ENCODE measurements at places on chromosomes 2 and 18.

DNA sequence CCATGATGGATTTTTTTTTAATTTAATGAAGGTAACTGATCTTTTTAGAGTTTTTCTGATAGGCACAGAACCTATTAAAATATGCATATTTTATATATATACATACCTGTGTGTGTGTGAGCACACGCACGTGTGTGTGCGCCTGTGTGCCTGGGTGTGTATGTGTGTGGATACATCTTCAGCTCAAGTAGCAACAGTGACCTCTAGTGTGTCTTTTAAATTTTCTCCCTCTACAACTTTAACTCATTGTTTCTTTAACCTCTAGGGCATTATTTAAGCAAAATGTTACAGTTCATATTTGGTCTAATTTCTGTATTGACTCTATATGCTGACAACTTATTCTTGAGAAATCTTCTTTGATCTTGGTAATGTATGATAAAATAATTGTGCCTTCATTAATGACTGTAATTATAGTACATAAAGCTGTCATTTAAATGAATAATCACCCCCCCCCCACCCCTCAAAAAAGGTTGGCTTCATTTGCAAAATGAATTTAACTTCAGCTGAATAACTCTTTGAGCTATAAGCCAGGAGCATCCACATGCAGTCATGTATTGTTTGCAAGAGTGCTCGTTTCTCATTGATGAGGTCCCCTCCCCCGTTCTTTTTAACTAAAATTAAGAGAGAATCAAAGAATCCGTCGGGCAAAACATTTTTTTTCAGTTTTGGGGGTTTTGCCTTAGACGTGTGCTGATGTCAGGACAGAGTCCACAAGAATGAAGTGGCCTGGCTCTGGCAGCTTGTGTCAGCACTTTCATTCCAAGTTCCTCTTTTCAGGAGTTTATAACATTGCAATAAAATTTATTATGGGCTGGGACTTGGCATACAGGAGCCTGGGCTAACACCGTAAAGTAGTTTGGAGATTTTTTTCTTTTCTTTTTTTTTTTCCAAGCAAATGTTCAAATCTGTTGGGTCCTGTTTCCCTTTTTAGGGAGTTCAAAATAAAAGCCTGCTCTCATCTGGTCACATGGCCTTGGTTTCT lies 80.0 kb downstream of the ETAA1 start:
- DNase-seq, result peak; percentile 66

- no peak for DNase-seq
Observed at GRCh38 chr2:239271471-239271870, 129.3 kb downstream of the HDAC4 start.

- no peak for DNase-seq
Observed at GRCh38 chr2:133477616-133477990, 90.7 kb downstream of the NCKAP5 start.

- DNase-seq, result no peak
Observed at GRCh38 chr2:197601726-197602125, 73.7 kb downstream of the RFTN2 start.

DNA sequence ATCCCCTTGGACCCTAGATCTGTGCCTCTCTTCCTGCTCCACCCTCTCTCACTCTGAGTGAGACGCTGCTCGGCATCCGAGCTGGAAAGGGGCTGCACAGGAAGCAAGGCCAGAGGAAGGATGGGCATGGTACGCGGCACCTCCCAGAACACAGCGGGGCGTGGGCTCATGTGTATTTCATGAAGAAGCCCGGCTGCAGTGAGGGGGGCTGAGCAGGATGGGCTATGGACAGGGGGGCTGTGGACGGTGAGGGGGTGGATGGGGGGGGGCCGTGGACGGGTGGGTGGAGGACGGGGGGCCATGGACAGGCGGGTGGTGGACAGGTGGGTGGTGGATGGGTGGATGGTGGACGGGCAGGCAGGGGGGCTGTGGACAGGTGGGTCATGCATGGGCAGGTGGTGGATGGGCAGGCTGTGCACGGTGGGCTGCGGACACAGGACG lies 28.5 kb downstream of the SLC66A2 start:
- DNase-seq, result no peak

DNA sequence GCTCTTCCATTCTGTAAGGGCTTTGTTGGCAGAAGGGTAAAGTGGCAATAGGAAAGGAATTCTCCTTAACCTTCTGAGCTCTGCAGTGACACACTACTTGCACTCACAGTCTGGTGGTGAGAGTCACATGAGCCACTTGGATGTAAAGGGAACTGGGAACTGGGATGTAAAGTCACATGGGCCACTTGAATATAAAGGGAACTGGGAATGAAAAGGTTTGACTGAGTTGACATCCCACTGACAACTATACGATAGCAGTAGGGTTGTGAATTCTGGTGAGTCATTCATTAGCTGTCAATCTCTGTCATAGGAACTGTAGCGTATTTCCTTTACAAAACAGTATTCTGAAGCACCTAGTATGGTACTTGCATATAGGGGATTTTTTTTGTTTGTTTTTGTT lies 5.5 kb downstream of the RPE start:
- DNase-seq, result peak; percentile 9

- peak; percentile 82 for DNase-seq
Observed at GRCh38 chr18:59067873-59068272, 71.8 kb upstream of the SEC11C start.

DNA sequence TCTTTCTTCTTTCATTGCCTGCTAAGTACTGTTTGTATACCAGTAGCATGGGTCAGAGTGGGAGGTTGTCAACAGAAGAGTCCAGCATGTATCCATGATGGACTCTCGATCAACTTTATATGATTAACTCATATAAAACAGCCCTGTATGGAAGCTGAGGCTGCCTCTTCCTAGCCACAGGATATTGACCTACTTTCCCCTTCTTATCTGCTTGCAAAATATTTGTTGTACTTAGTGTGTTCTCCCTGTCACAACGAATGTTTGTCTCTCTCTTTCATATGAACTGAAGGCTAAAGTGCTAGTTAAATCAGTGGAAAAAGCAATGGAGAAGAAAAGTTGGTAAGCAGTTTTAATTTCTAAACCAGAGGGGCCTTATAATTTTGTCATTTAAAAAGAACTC lies 17.8 kb downstream of the MYO1B start:
- DNase-seq, result no peak

- no peak for DNase-seq
Observed at GRCh38 chr2:236238751-236239150, 25.5 kb downstream of the ASB18 start.

DNA sequence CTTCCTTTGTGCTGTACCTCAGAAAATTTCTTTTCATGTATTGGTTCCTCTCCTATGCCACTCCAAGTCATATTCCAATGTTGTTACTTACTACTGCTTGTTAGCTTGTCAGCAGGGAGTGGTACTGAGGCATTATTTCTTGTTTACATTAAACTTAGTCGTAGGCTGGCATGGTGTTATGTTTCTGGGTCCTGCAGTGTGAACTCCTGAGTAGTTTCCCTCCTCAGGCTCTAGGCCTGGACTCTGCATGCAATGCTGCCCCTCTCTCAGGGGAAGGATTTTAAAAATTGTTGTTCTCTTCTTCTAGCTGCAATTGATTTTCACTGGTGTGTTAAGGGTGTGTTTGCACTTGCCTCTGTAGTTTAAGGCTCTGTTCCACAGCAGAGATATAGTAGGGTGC lies 671.6 kb downstream of the PLCL1 start:
- peak; percentile 33 for DNase-seq

DNA sequence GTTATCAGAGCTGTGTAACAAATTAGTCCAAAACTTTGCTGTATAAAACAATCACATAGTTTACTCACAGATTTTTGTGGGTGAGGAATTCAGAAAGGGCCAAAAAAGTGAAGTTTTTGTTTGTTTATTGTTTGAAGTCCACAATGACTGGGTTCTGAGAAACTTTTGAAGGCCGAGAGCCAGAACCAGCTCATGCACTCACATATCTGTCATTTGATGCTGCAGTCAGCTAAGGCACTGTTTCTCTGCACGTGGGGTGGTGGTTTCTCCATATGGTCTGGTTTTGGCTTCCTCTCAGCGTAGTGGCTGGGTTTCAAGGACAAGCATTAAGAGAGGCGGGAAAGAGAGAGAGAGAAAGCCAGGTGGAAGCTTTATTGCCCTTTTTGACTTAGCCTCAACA lies 131.8 kb downstream of the TWIST2 start:
- no peak for DNase-seq

GRCh38 chr2:216084547-216084946 lies 2.8 kb downstream of the TMEM169 start:
- no peak for DNase-seq

- DNase-seq, result no peak
Observed at GRCh38 chr2:226993171-226993570, 157.3 kb downstream of the RHBDD1 start.

DNA sequence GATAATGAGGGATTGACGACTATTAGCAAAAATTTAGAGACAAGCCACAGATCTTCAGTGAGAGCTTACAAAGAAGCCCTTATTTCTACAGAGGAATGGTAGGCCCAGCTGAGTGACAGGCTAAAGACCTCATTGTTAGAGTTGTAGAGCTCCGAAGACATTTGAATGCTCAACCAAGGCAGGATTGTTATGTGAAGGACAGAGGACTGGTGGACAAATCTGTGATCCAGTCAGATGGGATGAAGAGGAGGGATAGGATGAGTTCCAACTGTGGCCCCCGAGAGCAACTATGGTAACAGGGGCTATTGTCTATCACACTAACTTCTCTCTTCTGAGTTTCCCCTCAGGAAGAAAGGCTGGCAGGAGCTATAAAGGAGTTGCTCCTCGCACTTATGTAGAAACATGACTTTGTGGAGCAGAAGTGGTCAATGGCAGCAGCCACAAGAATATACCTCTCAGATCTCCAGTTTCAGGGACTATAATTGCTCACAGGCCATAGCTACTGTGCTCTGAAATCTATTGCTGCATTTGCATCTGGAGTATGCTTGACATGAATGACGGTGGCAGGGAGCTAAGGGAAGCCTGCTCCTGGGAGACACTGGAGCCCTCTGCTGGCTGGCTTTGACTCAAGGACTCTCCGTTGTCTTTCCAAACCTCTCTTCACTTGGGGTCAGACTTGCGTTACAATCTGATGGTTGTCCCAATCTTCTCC lies 50.3 kb upstream of the GREB1L start:
- peak; percentile 80 for DNase-seq

- no peak for DNase-seq
Observed at GRCh38 chr18:47635416-47635815, 295.0 kb downstream of the SMAD2 start.

DNA sequence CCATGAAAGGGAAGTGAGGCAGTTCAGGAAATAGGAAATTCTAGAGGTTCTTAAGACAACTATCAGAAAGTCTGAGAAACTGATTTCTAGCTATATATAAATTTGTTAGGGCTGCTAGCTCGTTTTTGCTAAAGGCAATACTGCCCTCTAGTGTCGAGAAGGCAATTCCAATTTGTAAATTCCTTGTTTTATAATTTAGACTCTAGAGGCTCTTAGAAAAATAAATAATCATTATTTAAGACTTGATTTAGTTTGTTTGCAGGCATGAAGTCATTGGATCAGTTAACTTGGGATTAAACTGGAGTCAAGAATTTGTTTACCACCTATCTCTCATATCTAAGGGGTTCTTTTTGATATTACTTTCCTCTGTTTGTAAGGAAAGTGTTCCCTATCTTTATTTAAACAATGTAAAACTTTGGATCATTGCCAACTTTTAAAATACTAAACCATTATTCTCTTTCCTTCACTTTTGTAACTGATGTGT lies 66.2 kb downstream of the ACVR2A start:
- peak; percentile 54 for DNase-seq

DNA sequence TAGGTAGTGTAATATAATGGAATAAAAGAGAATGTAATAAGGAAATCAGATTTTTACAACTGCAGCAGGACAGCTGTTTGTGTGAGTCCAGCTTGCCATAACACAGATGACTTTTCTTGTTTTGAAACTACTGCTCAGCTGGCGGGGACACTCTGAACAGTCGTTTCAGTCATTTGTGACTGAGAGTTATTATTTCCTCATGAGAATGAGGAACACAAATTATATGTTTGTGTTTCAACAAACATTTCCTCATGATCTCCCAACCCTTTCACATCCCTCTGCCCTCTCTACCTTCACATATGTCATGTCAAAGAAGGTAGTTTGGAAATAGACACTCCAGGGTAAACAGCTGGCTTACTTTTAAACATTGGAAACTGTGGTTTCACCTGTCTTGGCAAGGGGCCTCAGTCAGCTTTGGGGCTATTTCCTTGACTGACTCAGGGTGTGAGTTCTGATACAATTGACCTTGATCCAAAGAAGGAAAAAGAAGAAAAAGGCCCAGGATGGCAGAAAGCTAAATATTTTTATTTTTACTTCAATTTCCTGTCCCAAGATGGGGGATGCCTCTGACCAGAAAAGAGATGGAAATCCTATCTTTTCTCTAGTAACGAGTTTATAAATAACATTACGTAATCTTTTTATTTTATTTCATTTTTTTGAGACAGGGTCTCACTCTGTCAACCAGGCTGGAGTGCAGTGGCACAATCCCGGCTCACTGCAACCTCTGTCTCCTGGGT lies 593 bp downstream of the SP140L start:
- peak; percentile 45 for DNase-seq

GRCh38 chr2:241857041-241857541 lies 1.6 kb downstream of the PDCD1 start:
- no peak for DNase-seq

DNA sequence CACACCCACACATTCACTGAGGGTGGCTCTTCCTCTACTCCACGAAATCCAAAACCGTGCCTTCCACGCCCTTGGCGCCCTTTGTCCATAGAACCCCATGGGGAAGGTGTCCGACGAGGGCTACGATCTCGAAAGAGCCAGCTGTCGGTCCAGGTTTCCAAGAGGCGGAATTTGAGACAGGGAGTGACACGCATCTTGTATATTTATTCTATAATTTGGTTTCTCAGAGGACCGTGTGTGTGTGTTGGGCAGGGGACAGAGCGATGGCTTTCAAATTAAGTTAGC lies 726 bp downstream of the C2orf69 start:
- DNase-seq, result no peak

DNA sequence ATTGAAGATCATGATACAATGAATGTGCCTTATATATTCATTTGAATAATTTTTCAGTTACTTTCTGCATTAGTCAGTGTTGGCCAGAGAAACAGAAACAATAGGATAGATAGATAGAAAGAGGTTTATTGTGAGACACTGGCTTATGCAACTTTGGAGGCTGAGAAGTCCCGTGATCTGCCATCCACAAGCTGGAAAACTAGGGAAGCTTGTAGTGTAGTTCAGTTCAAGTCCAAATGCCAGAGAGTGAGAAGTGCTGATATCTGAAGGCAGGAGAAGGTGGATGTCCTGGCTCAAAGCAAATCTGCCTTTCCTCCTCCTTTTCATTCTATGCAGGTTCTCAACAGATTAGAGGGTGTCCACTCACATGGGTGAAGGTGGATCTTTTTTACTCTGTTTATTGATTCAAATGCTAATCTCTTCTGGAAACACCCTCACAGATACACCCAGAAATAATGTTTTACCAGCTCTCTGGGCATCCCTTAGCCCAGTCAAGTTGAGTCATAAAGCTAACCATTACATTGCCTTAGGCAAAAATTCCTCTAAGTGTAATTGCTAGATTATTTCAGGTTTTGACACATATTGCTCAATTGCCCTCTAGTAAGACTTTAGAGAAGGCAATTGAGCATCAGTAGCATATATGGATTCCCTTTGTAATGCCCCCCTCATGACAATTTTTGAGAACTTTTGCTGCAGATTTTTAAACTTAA lies 341.4 kb downstream of the LPIN1 start:
- no peak for DNase-seq
